Sigmoid colon (tissue), 7 donors: ENCODE measurements at places on chromosomes 5 and 9. TPM values are rescaled to one million over a fixed set of nuclear protein-coding genes. Genes with fewer than 3 reads are reported as not detected.

- DNase-seq = no peak
These were observed 236.8 kb downstream of the ARHGEF28 start for GRCh38 chr5:73862796-73863195.

ABO gene
- polyA plus RNA-seq = 15.0 TPM

DNA sequence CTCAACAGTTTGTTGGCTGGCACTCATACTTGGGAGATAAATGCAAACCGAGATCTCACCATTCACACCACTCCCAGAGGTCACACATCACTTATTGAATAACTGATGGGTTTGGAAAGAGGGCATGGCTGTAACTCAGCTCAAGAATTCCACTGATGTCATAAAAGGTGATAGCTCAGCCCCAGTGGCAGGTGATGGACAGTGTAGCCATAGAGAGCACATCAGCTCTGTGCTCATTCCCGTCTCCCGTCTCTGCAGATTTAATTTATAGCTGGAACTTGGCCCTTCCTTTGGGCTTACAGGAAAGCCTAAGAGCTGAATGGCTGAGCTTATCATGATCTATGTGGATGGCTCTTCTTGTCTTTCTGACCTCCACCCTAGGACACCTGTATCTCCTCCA is 59.8 kb downstream of the INSYN2B start:
- no peak for DNase-seq

FOXE1 gene
- not detected for polyA plus RNA-seq

GRCh38 chr5:134846641-134846960 is 833 bp downstream of the C5orf24 start:
- DNase-seq = no peak

SLCO6A1 gene
- polyA plus RNA-seq = not detected

SEC16A gene
- 57.0 TPM for polyA plus RNA-seq

DNA sequence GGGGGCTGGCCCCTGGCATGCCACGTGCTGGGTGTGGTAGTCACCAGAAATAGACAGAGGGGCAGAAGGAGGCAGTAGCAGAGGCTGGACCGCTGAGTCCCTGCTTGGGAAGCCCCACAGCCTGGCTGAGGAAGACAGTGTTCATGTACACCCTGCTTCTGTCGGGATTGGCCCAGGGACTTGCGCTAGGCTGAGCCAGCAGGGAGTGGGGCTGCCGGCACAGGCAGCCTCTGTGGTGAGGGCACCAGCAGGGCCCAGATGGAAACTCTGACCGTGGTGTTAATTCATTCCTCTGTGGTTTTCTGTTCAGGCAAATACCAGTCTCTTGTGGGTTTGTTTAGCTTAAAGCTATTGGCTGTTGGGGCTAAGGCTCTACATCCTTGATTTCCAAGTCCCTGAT is 108.6 kb upstream of the RAD23B start:
- no peak for DNase-seq

- DNase-seq = no peak
These were observed 325.5 kb downstream of the ZNF608 start for GRCh38 chr5:124420952-124421351.

DNA sequence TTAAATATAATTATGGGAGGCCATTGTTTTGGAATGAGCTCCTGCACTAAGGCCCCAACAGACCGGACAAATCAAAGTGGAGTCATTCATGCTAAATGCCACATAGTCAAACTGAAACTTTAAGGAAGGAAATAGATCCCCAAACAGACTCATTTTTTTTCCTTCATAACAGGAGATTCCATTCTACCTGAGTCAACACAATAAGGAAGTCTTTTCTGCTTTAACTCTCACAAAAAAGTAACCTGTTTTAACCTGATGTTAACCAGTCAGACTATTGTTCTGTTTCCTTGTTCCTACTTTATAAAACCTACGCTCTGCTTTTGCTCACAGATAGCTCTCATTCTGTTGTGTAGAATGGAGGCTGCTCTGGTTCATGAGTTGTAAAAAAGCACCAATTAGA is 234.9 kb downstream of the YTHDC2 start:
- no peak for DNase-seq

DNA sequence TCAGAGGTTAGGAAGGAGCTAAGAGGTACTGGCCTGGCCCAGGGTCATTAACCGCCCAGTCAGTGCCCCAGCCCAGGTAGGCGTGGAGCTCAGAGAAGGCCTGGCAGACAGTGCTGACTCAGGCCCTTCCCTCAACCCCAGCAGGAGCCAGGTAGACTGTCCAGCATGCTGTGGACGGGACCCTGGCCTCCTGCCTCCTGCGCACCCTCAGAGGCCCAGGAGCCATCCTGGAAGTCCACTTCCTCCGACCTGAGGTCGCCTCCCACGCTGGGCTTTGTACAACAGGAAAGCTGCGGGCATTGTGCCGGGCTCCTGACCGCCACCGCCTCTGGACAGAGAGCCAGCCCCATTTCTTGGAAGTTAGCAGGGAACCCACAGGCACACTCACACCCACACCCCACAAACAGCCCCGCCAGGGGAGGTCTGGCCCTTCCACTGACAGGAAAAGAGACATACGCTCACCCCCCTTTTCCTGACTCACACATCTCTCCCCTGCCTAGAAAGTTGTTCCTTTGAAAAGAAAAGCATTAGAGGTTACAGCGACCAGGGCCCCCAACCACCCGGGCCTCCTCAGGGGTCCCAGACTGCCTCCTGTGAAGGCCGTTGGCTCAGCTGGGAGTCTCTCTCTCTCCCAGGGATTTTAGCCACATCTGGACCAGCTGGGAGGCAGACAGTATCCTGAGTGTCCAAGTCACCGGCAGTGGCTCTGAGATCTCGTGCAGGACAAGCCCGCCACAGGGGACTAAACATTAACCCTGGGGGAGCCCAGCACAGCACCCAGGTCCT is 7.7 kb downstream of the RALGDS start:
- peak; percentile 78 for DNase-seq

DNA sequence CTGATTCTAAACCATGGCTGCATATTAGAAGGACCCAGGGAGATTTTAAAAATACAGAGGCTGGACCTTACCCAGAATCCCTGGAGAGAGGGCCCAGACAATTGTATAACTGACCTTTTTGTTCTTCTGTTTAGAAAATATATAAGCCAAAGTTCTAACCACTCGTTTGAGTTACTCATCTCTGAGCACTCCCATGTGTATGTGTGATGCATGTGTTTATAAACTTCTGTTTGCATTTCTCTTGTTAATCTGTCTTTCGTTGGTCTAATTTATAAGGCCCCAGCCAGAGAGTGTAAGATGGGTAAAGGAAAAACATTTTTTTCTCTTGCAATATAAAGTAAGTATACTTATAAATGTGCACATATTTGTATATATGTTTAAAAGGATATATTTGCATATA is 443.9 kb downstream of the ZNF608 start:
- no peak for DNase-seq

GRCh38 chr9:76680716-76681425 is 83.4 kb upstream of the PCA3 start:
- DNase-seq = no peak

FAM153A gene
- polyA plus RNA-seq = not detected

- DNase-seq = no peak
These were observed 1.0 kb upstream of the MCC start for GRCh38 chr5:113489299-113489698.

DNA sequence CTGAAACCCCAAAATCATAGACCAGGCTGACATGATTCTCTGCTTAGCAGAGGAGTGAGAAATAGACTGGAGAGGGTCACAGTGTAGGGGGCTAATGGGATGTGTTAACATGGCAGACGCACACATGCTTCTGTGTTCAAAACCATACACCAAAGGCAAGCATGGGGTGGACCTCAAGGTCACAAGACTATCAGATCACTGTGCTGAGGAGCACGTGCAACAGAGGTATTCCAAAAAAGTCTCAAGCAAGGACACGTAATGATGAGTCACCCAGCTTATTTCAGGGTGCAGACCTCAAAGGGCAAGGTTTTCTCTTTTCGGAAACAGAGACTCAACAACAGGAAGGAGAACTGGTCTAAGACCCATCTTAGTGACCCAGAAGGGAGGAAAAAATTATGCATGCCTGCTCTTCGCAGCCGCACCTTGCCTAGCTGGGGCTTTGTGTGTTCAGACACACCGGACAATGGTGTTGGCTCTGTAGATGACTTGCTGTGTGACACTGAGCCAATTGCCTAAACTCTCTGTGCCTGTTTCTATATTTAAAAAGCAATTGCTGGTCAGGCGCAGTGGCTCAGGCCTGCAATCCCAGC is 20.3 kb downstream of the WHRN start:
- DNase-seq = no peak

GRCh38 chr5:168537176-168537575 is 8.1 kb downstream of the FBLL1 start:
- DNase-seq = no peak

DNA sequence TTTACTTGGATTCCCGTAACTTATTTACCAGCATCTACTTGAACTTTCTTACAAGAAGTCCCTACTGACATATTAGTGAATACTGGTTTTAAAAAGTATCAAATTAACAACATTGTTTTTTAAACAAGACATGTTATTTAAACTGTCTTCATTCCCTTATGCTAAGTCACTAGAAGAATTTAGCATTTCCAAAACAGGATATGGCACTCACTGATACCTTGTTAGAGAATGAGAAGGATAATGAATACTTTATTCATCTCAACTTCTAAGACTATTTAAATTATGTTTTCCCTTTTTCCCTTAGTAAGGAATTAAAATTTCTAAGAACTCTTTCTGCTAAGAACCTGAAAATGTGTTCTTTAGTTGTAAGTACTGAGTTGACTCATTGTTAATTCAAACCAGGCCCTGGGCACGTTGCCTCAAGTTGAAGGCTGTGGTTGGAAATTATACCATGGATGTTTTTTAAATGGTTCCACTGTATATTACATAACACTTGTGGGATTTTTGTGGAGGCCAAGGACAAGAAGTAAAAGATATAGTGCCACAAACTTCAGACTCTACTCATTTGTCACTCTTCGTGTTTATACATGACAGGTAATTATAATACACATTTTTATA is 219.0 kb upstream of the EDIL3 start:
- no peak for DNase-seq

- DNase-seq = no peak
These were observed 585.8 kb downstream of the TLE4 start for GRCh38 chr9:80157561-80157983.

- DNase-seq = no peak
These were observed 289.9 kb downstream of the RAB3C start for GRCh38 chr5:58872670-58873273.

HTR1A gene
- not detected for polyA plus RNA-seq

DNA sequence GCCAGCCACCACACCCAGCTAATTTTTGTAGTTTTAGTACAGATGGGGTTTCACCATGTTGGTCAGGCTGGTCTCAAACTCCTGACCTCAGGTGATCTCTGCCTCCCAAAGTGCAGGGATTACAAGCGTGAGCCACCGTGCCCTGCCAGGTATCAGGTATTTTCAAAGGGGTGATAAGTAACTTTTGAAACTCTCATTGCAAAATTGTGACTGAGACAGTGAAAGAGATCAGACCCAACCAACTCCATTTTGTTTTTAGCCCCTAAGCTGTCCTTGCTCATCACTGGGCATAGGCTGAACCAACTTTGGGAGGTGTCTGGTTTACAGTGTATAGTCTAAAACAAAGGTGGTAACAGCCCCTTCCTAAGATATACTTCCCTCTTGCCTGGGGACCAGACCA is 29.3 kb downstream of the UNC13B start:
- no peak for DNase-seq

DNA sequence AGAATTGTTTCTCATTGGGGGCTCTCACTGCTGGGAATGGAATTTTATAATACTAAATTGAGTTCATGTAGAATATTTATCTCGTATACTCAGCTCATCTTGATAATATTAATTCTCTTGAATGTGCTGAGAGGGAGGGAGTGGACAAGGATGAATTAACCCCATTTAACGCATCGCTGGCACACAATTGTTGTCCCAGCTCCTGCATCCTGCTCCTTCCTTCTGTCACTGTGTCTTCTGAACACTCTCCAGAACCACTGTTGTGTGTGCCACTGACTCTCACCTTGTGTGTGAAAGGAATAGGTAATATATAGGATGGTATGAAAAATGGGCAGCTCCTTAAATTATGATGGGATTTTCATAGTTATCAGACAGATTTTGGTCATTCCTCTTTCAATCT is 267.3 kb downstream of the MTRR start:
- no peak for DNase-seq

GRCh38 chr9:14935106-14935751 is 25.0 kb upstream of the FREM1 start:
- DNase-seq = no peak

MATR3 gene
- 66.1 TPM for polyA plus RNA-seq

- no peak for DNase-seq
These were observed 159.4 kb downstream of the SIL1 start for GRCh38 chr5:139038613-139039305.

DNA sequence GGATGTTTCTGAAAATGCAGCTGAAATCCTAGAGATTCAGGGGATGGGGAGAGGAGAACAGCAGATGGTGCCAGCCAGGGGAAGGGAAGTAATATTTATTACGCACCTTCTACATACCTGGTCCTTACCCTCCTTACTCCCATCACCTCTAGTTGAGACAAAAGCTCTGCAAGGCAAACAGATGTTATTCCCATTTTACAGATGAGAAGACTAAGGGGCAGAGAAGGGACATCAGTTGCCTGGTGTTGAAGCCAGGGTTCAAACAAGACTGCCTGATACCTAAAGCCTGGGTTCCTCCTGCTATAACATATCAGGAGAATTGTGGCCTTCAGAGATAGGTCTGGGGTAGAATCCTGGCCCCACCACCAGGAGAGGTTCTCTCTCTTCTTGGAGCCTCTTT is 7.3 kb upstream of the BOD1 start:
- no peak for DNase-seq

GRCh38 chr9:33851301-33851700 is 34.3 kb downstream of the UBE2R2 start:
- no peak for DNase-seq

ZBED3 gene
- polyA plus RNA-seq = 4.3 TPM

ARL14EPL gene
- 0.04 TPM for polyA plus RNA-seq

DNA sequence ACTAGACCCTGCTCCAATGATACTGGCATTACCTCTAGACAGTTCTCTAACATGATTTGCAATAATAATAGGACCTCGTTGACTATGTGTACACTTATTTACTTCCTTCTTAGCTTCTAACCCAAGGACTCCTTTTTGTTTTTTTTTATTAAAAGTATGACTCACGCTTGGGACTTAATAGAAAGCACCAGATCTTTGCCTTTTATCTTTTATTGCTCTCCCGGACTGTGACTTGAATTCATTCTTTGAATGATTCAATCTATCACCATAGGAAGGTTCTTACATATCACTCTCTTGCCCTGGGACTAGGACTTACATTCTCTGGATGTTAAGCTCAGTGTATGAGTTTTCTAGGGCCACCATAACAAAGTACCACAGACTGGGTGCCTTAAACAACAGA is 9.0 kb downstream of the C9 start:
- DNase-seq = no peak

GRCh38 chr9:123637945-123638634 is 282.1 kb downstream of the CRB2 start:
- no peak for DNase-seq

FGF1 gene
- 1.1 TPM for polyA plus RNA-seq

GRCh38 chr9:95754533-95755420 is 120.7 kb upstream of the ERCC6L2 start:
- no peak for DNase-seq

DNA sequence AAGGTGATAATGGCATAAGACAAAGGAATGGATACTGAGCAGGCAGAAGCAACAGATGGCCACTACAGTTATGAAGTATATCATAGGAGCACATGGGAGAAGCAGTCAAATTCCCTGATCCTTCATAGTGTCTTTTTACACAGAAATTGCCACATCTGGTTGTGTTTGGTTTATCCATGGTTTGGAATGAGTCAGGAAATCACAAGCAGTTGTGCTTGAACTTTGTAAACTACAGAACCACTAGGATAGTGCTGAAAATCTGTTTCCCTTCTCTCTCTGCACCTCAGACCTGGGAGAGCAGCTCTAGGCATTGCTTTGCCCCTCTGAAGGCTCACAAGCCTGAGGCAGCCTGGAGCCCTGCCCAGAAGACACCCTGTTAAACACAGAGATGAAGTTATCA is 134.0 kb downstream of the DMRT2 start:
- no peak for DNase-seq
